ENCODE measurements at places on chromosomes 11 and 22. TPM values are rescaled to one million over a fixed set of nuclear protein-coding genes. Genes with fewer than 3 reads are reported as not detected.

DNA sequence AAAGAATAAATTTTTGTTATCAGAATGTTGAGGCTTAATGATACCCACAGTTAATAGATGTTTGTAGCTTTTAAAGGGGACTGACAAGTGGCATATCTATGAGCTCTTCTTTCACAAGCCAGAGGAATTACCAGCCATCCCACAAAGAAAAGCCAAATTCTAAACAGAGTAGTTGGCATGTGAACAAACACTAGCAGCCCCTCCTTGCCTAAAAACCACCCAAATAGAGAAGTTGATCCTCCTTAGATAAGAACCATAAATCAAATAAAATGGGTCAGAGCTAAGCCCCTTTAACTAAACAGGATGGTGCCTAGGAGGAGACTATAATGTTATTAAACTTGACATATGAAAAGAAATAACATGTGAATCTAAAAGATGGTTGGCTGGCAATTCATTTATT is 11.4 kb downstream of the LPXN start:
- DNase-seq = no peak

DNA sequence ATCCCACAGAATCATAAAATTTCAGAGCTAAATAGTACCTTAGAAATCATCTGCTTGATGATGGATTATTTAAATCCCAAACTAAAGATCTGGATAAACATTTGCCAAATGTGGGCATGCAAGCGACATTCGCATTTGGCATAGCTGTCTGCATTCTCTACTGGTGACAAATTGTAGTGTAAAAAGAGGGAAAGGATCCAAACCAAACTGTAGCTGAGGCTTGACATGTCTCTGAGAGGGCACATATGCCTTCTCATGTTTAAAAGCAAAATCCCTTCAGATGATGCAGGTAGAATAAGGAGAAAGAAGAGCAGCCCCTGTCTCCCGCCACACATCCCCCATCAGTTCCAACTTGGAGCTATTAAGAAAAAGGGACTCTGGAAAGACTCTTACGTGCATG is 257.5 kb upstream of the MTNR1B start:
- no peak for DNase-seq

GRCh38 chr22:22219140-22219996 is 25.2 kb upstream of the VPREB1 start:
- DNase-seq = no peak

The TSPAN32 gene
- total RNA-seq = 50.2 TPM

GRCh38 chr11:9936754-9937153 is 272.9 kb downstream of the SWAP70 start:
- DNase-seq = no peak

GRCh38 chr11:19953909-19954308 is 206.4 kb downstream of the DBX1 start:
- no peak for DNase-seq
